ENCODE measurements at places on chromosomes 12 and 14.

DNA sequence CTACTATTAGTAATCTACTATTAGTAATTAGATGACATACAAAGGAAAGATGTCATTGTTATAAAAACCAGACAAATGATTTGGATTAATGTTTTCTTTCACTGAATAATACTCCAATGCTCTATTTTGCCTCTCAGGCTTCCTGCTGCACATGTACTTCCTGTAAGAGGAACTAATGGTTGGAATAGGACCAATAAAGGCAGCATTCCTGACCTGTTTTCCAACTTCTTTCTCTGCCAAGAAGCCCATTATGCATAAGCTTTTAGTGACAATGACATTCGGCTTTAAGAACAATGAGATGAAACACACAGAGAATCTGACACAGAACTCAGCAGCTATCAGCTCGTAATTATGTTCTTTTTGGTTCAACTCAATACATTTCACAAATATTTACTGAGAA, 5.2 kb upstream of the C12orf56 start:
- DNase-seq = no peak

DNA sequence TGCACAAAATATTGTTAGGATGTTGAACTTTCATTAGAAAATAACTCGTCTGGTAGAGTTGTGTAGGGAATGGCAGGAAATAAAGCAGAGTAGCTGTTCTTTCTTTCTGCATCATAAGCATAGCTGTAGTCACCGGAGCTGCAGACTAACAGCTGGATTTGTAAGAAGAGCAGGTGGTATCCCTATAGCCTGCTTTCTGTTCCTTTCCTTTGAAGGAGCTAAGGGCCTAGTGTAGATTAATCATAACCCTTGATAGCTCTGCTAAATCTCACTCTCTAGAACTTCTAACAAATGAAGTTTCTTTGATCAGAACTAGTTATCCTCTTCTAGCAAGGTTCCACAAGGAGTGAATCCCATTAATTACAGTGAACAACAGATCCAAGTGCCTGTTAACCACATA, 3.5 kb downstream of the LMO3 start:
- DNase-seq = no peak

DNA sequence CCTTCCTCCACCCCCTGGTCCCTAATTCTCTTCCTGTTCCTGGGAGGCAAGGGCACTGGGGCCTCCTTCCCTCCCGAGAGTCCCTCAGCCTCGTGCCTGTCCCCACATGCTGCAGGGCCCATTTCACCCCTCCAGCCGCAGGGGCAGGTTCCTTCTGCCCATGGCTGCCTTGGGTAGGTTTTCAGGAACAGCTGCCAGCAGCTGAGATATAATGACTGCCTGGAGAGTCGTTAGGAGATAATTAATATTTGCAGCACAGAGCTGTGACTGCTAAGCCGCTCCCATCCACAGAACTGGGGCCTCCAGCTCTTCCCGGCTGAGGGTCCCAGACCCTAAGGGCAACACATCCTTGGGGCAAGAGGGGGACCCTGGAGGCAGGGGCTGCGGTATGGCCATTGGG, 211.9 kb upstream of the LHX5 start:
- DNase-seq = no peak

GRCh38 chr14:72759670-72760069, 134.2 kb downstream of the DPF3 start:
- DNase-seq = no peak

GRCh38 chr12:47767216-47767724, 5.8 kb upstream of the SLC48A1 start:
- peak; percentile 76 for DNase-seq

- DNase-seq = no peak
Measured at GRCh38 chr12:25052914-25053211, 104.0 kb upstream of the BCAT1 start.

DNA sequence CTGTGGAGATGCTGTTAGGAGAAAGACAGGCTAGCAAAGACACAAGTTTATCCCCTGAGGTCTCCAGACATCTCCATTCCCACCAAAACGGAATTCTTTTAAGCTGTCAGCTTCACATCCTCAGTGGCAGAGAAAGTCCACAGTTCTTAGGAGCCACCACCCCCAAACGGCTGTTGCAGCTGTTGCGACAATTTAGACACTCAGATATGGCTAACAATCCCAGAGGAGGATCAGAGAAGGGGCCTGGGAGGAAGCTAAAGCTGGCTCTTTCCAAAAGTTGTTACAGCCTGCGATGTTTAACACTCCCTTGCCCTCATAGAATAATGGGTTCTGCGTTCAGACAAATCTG, 1.9 kb upstream of the ATP5MC2 start:
- no peak for DNase-seq

DNA sequence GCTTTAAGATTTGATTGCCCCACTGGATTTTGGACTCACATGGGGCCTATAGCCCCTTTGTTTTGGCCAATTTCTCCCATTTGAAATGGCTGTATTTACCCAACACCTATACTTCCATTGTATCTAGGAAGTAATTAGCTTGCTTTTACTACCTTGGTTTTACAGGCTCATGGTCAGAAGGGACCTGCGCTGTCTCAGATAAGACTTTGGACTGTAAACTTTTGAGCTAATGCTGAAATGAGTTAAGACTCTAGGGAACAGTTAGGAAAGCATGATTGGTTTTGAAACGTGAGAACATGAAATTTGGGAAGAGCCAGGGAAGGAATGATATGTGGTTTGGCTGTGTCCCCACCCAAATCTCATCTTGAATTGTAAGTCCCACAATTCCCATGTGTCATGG, 419.0 kb upstream of the TMPO start:
- DNase-seq = no peak

DNA sequence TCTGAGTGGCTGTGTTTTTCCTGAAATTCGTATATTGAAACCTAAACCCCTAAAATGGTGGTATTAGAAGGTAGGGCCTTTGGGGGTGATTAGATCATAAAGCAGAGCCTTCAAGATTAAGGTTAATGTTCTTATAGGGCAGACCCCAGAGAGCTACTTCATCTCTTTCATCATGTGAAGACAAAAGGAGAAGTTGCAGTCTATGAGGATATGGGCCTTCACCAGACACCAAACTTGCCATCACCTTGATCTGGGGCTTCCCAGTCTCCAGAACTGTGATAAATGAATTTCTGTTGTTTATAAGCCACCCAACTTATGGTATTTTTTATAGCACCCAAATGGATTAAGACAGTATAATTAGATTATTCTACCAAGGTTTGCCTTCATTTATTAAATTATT, 275.0 kb upstream of the ATP2B1 start:
- no peak for DNase-seq

DNA sequence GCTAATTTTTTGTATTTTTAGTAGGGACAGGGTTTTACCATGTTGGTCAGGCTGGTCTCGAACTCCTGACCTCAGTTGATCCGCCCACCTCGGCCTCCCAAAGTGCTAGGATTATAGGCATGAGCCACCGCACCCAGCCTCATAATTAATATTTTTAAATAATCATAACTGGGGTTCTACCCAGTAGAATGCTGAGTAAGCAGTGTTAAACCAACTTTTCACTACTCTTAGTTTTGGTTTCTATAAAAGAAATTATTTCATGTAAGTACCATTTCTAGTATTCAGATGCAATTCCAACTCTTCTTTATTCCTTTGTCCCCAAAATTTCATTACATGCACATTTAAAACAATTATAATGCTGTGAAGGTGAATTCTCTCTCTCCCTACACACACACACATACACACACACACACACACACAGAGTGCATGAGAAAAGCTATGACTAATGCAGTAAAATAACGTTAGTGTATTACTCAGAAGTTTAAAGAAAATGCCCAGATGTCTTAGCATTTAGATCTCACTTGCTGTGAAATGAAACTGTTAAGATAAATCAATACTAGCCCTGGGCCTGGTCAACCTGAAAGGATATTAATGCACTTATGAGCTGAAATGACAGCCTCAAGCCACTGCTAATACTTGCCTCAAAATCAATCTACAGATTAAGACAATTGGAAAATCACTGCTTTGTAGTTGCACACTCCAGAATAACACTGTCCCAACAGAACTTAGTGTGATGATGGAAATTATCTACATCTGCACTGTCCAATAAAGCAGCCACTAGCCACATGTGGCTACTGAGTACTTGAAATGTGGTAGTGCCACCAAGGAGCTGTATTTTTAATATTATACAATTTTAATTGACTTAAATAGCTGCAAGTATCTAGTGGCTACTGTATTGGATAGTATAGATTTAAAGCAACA, 36.0 kb downstream of the PTPN21 start:
- no peak for DNase-seq

- DNase-seq = no peak
Measured at GRCh38 chr14:88079624-88080023, 74.7 kb downstream of the GPR65 start.

DNA sequence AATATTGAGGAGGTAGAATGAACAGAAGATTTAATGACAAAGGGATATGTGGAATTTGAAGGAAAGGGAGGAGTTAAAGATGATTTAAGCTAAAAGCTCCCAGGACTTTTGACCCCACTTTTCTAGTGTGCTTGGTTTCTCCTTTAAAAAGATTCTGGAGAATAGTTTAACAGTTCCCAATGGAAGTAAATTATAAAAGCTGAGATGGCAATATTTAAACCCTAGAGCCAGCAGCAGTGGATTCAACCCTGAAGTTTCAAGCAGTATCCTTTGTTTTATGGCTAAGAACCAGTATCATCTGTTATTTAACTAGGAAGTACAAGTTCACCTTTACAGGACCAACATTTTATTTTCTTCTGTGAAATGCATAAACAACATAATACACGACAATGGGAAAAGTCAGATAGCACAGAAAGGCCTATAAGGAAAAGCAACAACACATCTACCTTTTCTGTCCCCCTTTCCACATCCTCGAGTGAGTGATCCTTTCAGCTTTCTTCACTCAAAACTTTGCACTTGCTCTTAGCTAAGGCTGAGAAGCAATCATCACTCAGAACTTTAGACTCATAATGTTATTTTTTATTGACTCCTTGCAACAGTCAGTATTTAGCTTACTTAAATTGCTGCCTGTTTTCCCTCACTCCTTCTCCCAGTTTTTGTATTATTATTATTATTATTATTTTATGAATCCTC, 264.5 kb downstream of the FBXL14 start:
- DNase-seq = no peak

- no peak for DNase-seq
Measured at GRCh38 chr12:122035292-122035691, 13.6 kb downstream of the BCL7A start.

- no peak for DNase-seq
Measured at GRCh38 chr12:14273913-14274311, 91.6 kb upstream of the ATF7IP start.

- no peak for DNase-seq
Measured at GRCh38 chr14:68377006-68377405, 415.9 kb downstream of the ZFP36L1 start.

DNA sequence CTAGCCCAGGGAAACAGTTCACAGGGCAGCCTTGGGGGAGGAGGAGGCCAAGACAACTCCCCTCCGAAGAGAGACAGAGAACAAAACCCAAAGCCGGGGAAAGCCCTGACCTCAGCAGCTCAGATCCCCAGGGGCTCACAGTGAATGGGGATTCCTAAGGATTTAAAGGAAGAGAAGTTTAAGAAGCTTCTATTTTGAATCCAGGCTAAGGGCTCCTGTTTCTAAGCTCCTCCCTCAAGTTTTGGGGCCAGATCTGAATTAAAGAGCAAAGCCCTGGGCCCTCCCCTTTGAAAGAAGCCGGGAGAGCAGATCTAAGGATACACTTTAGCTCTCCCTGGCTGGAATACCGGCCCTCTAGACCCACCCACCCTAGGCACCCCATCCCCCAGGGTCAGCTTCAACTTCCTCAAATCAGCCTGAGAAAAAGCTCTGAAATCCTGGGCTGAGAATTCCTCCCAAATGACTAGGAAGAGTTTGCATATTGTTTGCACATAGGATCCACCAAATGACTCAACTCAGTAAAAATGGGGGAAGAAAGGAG, 3.9 kb downstream of the KDM2B start:
- no peak for DNase-seq

DNA sequence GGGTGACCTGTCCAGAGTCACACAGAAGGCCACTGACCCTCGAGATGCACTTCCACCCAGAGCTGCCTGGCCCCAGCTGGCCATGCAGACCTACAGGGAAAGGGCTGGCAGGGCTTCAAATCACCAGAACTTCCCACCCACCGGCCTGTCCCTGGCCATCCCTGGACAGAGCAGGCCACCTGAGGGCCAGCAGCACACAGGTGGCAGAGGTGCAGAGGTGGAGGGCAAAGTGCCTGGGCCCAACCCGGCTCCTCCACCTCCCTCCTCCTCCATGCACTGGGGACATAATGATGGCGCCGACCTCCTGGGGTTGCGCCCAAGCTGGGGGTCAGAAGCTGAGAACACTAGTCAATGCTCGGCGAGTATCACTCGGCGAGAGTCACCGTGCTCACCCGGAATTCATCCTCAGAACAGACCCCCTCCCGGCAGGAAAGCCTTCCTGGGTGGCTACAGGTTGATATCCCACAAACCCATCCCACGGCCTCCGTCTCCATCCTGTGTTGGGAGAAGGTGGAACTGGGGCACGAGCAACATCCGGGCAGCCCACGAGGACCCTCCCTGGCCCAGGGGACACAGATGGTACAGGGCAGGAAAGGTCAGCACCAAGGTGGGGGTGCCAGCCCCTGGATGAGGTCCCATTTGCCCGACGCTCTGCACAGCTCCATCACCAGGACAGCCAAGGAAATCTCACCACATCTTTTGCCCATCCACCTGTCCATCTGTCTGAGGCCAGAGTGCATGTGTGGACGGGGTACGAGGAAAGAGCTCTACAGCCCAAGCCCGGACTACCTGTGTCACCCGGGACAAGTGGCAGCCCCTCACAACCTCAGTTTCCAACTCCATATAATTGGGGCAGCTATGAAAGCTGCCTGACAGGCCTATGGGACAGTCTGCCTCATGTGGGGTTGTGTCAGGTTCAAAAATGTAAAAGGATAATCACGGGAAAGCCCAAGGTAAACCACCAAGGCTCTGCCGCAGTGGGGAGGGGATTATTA, 10.8 kb downstream of the BEGAIN start:
- DNase-seq = no peak

- DNase-seq = no peak
Measured at GRCh38 chr12:108260039-108260438, 79.1 kb downstream of the CMKLR1 start.

- DNase-seq = no peak
Measured at GRCh38 chr12:76611533-76611932, 52.0 kb upstream of the OSBPL8 start.

GRCh38 chr12:19388131-19388549, 51.2 kb upstream of the AEBP2 start:
- DNase-seq = no peak
